ENCODE measurements at places on chromosomes 4 and X.

DNA sequence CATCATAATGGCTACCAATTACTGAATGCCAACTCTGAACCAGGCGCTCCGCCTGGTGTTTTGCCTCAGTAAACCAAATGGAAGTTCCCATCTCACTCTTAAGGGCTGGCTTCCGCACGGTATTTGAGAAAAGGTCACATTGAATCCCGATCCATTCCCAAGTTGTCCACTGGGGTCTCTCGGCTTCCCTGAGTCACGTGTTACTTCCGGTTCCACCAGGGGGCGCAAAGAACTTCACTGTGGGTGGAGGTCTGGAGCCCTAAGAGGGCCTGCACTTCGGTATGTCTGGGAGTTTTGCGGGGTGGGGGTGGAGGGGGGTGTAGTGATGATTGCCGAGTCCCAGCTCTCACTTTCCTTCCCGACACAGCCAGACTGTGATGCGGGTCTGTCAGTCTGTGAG lies 13.4 kb upstream of the NHS start:
- DNase-seq = no peak

DNA sequence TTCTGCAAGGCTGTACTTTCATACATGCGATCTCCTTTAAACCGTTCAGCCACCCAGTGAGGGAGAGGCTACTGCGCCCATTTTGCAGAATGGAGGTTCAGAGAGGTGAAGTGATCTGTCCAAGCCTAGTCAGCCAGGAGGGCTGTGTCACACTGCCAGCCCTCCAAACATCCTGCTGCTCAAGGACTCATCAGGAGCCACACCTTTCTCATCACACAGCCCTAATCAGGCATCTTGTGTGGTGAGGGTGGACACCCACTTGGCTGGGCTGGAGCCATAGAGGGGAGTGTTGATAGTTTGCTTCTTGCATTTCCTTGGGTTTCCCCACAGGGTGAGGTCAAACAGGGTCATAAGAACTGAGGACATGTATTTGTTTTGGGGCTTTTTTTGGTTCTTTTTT lies 5.4 kb upstream of the CXCR3 start:
- DNase-seq = no peak

DNA sequence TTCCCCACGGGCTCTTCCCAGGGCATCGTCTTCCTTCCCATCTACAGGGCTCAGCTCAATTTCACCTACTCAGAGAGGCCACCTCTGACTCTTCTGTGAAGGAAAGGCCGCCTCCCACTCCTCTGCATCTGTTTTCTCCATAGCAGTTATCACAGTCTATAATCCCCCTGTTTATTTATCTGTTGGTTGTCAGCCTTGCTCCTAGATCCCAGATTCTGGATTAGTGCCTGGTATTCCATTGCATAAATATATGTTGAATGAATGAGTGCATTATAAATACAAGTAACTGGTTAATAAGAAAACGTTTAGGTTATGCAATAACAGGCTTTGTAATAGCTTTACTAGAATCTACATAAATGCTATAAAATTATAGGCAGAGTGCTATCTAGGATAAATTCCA lies 52.9 kb downstream of the NSG1 start:
- DNase-seq = no peak

DNA sequence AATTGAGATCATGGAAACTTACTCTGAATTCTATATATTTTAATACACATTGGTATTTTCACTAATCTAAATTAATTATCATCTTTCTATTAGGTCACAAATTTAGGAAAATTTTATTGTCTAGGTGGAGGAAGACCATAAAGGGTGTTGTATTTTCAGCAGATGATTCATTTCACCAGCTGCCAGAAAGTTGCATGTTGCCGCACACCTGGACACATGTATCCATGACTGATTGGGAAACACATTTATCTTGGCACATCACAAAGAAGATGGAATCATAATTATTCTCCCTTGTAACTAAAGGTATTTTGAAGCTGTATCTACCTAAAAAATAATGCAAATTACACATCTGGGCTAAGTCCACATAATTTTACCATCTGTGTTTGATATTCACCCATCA lies 33.1 kb downstream of the SLC7A11 start:
- no peak for DNase-seq

- no peak for DNase-seq
These were observed 231.1 kb downstream of the STPG2 start for GRCh38 chr4:97912156-97912555.

DNA sequence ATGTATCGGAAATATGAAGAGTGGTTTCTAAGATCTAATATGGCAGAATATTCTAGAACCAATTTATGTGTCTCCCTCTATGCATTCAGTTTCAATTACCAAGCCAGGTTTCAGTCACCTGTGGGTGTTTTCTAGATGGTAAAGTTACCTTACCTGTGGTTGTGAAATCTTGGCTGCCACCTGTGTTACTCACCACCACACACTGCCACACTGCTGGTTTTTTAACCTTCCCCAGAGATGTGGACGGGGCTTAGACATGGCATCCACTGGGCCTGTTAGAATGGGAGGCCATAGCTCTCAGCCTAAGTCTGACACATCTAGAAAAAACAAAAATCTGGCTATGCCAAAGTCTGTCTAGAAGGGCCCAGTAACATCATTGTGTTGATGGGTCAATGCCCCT lies 896.5 kb upstream of the PABPC4L start:
- DNase-seq = no peak

DNA sequence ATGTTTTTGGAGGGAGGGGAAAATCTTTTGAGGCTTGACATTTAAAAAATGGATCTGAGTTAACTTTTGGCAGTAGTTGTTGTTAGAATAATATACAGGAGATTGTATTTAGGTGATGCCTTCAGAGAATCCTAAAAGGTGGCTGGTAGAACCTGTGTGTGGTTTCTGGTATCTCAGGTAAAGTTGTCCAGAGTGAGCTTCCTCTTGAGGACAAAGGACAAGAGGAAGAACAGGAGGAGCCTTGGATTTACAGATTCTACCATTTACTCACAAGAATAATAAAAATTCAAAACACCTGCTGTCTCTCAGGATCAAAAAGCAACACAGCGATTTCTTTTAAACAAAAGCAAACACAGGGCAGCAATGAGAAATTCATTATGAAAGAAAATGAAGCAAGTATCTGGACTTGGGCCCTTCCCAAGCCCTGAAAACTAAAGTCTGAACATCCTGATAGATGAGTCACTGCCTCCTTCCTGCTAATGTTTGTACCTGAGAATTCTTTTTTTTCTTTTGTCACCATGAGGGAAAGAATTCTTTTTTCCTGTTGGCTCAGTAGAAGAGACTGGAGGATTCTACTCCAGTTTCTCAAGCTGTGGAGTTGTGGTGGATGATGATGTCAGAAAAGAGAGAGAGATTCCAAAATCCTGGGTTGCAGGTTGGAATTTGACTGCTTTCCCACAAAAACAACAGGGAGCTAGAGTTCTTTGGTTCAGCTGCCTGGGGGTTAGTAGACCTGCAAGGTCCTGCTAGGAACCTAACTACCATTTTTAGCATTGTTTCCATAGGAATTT lies 31.5 kb upstream of the RAPGEF2 start:
- peak; percentile 42 for DNase-seq

All from fibroblast of gingiva (primary cell).